ENCODE measurements at places on chromosomes 5 and 9.

DNA sequence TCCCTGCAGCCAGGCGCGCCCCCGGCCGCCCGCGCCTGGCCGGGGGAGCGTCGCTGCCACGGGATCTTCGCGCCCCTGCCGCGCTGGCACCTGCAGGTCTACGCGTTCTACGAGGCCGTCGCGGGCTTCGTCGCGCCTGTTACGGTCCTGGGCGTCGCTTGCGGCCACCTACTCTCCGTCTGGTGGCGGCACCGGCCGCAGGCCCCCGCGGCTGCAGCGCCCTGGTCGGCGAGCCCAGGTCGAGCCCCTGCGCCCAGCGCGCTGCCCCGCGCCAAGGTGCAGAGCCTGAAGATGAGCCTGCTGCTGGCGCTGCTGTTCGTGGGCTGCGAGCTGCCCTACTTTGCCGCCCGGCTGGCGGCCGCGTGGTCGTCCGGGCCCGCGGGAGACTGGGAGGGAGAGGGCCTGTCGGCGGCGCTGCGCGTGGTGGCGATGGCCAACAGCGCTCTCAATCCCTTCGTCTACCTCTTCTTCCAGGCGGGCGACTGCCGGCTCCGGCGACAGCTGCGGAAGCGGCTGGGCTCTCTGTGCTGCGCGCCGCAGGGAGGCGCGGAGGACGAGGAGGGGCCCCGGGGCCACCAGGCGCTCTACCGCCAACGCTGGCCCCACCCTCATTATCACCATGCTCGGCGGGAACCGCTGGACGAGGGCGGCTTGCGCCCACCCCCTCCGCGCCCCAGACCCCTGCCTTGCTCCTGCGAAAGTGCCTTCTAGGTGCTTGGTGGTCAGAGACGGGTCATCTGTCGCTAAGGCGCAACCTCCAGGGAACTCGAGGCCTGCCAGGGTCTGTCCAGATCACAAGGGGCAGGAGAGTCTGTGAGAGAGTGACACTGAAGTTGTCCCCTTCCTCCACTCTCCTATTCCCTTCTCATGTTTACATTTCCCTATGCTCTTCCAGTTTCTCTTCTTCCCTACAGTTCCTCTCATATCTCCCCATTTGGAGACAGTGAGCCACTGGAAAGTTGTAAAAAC is 1.3 kb downstream of the GPR150 start:
- peak; percentile 60 for DNase-seq

DNA sequence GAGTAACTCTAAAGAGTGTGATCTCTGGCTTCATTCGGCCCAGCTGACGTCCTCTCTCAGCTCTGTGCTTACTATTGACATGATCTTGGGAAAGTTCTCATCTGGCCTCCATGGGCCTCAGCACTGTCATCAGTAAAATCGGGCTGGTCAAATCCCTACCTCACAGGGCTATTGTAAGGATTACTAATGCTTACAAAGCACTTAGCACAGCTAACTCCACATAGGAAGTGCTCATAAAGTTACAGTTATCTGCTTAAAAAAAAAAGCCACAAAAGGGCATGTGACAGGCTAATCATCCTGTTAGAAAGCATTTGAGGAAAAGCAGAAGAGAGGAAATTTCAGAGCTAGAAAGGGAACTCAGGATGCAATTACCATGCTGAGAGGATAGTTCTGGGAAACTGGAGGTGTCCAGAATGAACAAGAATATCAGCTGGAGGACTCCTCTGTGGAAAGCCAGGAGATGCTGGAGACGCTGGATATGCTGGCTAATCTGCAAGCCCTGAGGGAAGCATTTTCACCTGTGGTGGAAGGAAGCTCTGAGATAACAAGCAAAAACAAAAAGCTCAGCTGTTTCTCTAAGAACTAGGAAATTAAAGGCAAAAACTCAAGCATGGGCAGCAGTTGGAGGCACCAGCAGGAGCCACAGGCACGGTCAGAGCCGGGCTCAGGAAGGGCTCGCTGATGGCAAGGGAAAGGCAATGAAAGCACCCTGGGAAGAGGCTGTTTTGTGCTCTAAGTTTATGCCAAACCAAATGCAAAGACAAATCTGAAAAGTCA is 4.4 kb upstream of the BHMT start:
- DNase-seq: no peak

- DNase-seq: no peak
Observed at GRCh38 chr5:110916381-110917049, 155.0 kb upstream of the TSLP start.

GRCh38 chr9:96048956-96049831 is 173.7 kb downstream of the ERCC6L2 start:
- DNase-seq: no peak

- no peak for DNase-seq
Observed at GRCh38 chr9:134546246-134546731, 95.3 kb upstream of the COL5A1 start.
